ELR (cell line): ENCODE measurements at places on chromosomes 2 and 18.

- DNase-seq, result no peak
Observed at GRCh38 chr2:42185220-42185921, 16.2 kb downstream of the EML4 start.

- no peak for DNase-seq
Observed at GRCh38 chr2:167646557-167646956, 600.8 kb downstream of the STK39 start.

DNA sequence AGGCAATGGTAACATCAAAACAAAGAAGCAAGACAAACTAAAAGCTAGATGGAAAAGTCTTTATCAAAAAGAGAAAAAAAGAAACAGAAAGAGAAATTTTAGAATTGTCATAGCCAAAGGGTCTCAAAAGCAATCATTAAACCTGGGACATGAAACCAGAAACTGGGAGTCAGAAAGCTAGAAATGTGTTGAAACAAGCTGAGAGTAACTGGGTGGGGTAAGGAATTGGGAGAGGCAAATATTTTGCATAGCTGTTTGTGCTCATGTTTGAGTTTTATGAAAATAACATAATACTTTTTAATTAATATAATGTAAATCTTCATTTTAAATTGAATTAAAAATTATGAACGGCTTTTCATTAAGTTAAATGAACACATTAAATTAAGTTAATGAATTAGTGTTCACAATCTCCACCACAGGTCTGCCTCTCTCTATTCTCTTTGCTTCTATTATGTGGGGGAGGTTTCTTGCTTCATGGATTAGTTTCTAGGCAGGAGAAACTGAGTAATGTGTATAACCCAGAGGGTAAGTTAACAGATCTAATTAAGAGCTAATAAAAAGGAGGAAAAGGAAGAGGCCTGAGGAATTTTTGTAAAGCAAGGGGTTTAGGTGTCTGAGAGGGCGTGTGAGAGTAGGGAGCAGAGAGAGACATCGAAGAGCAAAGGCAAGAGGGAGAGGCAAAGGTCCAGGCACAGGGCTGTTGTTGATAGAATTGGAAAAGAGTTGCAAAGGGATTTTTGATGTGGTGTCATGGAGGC lies 20.0 kb upstream of the SERPINB2 start:
- DNase-seq, result no peak

DNA sequence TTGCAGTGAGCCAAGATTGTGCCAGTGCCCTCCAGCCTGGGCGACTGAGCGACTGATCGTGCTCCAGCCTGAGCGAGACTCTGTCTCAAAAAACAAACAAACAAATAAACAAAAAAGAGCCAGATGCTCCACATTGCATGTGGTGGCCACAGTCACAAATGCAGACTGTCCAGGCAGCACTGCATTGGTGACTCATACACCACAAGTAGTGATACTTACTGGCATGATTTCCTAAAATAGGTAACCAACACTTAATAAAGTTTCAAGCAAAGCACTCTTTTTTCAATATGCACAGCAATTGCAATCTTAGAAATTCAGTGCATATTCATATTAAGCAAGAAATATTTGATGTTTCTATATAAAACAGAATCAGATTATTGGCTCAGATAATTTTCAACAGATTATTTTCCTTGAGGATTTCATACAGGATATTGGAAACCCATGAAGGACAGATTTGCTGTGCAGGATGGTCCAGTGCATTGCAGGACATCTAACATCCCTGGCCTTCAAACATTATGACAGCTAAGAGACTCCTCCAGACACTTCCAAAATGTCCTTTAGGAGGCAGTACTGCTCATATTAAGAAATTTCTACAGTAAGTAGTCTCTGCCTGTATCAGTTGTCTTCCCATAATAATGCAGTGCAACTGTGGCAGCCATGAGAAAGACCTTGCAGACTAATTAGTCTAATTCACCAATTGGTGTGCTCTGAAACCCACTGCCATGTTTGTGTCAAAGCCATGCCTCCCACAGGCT lies 10.5 kb upstream of the SLC1A4 start:
- peak; percentile 61 for DNase-seq

DNA sequence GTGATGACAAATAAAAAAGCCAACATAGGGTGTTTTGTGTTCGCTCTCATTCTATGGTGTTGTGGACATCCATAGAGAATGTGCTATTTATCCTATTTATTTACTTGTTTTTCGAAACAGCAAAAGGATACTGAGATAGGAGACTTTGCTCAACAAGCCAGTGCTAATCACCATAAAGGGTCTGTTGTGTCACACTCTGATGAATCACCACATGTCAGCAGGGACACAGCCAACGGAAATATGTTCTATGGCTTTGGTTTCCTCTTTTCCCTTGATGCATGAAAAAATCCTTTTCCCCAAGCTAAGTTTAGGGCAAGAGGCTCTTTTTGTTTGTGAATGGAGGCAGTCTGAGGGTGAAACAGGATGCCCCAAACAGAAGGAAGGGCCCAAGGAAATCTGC lies 154.3 kb downstream of the RNF152 start:
- peak; percentile 45 for DNase-seq

DNA sequence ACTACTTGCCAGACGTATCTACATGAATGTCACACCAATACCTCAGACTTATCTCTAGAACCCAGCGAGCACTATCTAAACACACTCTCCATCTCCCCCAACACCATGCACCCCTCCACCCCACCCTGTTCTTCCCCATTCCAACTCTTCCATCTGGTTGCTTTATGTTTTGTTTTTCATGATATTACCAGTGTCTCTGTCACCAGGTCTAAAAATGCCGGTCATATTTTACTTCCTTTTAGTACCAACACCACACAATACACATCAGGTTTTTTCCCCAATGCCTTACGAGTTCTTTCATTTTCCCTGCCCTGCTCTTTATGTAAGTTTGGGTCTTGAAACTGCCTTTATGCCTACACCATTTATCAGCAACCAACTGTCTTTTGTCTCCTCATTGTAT lies 10.2 kb upstream of the ITGA4 start:
- no peak for DNase-seq

DNA sequence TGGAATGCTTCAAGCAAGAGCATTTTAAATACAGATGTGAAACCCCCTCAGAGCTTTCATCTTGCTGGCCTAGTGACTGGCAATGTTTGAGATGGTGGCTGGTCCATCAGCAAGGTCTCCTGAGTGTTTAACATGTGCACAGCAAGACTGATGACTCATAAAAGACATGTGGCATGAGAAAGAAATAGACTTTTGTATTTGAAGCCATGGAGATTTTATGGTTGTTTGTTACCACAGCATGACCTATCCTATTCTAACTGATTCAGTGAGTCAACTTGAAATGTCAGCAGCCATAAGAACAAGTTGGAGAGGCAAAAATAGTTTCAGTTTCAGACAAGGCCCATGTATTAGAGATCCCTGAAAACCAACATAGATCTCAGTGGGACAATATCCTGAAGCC lies 154.7 kb upstream of the LYPD1 start:
- DNase-seq, result peak; percentile 69

- no peak for DNase-seq
Observed at GRCh38 chr18:41263956-41264355, 691.1 kb upstream of the PIK3C3 start.

- no peak for DNase-seq
Observed at GRCh38 chr2:95374451-95374920, 28.0 kb upstream of the FAHD2A start.

DNA sequence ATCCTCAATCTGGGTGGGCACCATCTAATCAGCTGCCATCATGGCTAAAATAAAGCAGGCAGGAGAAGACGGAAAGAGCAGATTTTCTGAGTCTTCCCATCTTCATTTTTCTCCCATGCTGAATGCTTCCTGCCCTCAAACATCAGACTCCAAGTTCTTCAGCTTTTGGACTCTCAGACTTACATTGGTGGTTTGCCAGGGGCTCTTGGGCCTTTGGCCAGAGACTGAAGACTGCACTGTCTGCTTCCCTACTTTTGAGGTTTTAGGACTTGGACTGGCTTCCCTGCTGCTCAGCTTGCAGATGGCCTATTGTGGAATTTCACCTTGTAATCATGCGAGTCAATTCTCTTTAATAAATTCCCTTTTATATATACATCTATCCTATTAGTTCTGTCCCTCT lies 36.6 kb downstream of the DIPK1C start:
- no peak for DNase-seq

DNA sequence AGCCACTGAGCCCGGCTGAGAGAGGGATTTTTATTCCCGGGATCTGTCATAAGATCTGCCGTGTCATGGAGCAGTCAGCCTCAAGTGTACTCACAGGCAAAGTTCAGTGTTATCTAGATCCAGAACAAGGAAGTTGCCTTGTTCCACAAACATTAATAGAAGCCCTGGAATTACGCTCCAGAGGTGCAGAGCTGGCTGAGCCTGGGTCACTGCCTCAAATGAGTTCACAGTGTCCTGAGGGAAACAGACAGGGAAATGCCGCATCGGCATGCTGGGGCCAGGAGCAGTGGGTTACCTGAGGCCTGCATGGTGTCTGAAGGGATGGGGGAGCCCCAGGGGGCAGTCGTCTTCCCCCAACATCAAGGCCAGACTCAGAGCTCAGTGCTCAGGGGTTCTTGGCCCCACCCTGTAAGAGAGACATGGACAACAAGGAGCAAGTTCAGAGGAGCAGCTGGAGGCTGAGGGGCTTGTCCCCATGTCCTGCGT lies 42.7 kb upstream of the ODC1 start:
- no peak for DNase-seq

- DNase-seq, result no peak
Observed at GRCh38 chr2:45559436-45559835, 51.6 kb downstream of the SRBD1 start.

- DNase-seq, result no peak
Observed at GRCh38 chr2:80128080-80128479, 176.5 kb downstream of the LRRTM1 start.

GRCh38 chr2:235034265-235035118 lies 82.7 kb downstream of the SH3BP4 start:
- DNase-seq, result no peak

DNA sequence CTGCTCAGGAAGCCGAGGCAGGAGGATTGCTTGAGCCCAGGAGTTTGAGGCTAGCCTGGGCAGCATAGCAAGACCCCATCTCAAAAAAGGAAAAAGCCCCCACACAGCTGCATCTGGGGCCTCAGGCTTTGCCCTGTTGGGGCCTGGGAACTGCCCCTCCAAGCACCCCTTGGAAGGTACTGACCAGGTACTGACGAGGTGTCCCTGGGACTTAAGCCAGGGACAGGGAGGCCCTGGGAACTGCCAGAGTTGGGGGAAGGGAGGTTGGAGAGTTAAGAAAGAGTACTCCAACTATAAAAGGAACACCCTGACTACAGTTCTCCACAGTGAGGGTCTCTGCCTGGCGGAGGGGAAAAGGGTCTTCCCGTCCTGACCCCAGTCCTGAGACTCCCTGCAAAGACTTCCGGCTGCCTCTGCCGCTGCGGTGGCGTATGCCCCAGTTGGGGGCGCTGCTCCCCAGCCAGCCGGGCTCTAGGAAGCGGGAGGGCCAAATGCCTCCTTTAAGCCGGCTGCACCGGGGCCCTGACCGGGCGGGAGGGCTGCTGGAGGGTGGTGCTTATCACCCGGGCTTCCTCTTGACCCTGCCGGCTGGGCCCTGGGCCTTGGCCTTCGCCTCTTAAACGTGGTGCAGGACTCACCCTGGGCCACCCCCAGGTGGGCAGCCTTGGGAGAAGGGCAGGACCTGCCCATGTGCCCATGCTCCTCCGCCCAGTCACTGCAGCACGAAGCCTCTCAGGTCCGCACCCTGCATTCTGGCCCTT lies 12.8 kb downstream of the SLC30A3 start:
- DNase-seq, result peak; percentile 43

DNA sequence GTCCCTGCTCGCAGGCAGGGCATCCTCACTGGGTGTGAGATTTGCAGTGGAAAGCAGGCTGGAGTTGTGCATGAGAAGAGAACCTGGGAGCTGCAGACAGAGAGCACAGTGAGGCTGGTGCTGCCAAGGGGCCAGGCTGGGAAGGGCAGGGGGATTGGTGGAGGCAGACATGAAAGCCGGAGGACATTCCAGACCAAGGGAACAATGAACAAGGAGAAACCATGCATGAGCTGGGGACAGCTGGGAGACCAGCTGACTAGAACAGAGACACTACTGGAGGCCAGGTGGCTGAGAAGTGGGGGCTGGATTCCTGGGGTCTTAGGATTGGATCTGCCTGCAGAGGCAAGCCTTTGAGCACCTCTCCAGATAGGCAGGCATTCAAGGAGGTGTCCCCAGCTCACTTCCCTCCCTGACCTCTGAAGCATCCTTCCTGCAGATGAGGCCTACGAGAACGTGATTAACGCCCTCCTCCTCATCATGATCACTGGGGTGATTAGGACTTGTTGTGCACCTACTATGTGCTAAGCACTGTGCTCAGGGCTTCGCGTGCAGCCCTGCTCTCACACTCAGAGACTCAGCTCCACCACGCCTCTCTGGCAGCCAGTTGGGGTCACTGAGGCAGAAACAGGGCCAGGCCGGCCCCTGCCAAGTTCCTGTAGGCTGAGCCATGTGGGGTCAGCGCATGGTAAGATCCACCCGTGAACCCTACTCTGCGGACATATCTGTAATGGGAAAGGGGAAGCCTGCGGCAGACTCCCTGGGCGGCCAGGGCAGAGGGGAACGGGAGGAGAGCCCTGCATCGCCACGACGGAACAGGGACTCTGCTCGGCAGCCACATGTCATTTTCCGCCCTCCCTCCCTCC lies 74.8 kb upstream of the SLC66A3 start:
- no peak for DNase-seq

- no peak for DNase-seq
Observed at GRCh38 chr18:51647942-51648341, 450.5 kb upstream of the MEX3C start.

DNA sequence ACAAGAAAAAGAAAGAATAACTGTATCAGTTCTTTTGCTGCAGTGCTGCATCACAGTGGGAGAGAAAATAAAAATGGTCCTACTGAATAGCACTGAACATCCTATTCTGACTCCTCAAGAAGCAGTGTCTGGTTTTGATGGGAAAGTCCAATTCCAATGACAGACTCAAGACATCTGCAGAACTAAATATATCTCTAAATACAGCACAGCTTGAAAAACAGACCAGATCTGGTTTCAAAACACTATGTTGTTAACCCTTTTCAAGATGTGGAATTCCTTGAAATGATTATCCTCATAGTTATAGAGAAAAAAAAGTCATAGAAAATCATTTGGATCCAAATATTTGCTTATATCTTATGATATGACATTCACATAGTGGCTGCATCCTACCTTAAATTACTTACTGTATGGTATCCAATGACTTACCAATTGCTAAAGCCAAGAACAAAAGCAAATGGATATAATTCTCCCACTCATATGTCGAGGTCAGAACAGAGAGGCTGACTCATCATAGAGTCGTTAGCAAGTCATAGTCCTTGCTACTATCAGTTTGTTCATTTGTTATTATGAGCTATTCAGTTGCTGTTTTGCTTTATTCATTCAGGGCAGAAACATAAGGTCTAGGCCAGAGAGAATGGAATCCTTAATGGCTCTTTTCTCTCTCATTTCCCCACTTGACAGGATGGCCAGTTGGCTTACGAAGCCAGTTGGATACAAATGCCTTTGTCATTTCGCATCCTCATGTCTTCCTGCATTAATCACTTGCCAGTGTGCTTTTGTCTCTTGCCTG lies 62.5 kb upstream of the ACVR2A start:
- DNase-seq, result peak; percentile 62
